Right ventricle myocardium superior (tissue), 1 donor: ENCODE measurements at places on chromosomes 5 and 9. TPM values are rescaled to one million over a fixed set of nuclear protein-coding genes. Genes with fewer than 3 reads are reported as not detected.

DNA sequence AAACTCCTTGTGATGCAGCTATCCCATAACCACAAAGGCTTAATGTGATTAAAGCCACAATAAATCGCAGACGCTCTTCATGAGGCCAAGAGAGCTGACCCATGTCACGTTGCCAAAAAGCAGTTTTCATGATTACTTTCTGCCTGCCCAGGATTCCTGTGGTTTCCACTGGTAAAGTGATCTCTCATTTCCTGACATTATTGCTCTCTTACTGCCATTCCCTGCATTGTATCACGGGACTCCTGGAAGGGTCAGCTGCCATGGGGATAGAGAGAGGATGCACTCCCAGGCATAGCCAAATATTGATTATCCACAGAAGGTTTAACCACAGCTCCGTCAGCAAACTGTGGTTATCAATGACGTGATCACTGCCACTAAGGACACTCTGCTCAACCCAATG lies 103.8 kb upstream of the SLC1A3 start:
- DNase-seq: no peak

GRCh38 chr5:175599210-175599609 lies 58.7 kb upstream of the HRH2 start:
- DNase-seq: no peak

DNA sequence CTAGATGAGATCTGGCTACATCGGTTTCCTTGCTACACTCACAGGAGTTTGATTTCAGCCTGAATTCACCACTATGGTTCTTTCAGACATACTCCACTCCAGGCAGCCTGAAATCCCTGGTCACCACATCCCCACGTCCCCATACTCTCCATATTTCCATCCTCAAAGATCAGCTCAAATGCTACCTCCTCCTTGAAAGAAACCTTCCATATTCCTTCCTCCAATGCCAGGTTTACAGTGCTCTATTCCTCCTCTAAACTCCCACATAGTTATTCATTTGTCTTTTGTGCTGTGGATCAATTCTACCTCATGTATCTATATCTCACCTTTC lies 151.7 kb downstream of the GLIS3 start:
- no peak for DNase-seq

DNA sequence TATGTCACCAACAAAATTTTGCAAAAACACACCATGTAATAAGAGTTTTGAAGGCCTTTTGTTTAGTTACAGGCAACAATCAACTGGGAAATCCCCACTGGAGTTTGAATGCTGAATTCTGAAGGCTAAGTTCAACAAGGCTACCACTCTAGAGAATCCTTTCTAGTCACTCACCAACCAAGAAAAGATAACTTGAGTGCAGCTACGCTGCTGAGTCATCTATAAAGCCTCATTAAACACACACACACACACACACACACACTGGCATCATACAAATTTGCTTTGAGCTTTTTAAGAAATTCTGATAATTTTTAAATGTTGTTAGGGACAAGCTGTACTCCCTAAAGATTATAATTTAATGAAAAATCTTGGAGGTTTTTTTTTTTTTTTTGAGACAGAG lies 219.6 kb downstream of the DENND1A start:
- no peak for DNase-seq

DNA sequence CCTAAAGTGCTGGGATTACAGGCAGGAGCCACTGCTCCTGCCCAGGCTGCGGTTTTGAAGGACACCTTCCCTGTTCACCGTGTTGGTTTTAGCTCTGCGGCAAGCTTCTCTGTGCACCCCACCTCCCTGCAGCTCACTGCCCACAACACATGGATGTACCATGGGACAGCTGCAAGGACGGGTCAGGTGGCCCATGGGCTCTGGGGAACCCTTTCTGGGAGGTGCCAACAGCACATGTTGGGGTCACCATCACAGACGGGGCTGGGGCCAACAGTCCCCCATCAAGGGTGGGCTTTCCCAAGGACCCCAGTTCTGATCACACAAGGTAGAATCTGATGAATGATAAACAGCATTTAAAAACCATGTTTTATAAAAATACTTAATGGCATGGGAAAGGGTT lies 7.5 kb downstream of the EXD3 start:
- no peak for DNase-seq

GRCh38 chr9:2837915-2838314 lies 6.0 kb downstream of the PUM3 start:
- no peak for DNase-seq

DNA sequence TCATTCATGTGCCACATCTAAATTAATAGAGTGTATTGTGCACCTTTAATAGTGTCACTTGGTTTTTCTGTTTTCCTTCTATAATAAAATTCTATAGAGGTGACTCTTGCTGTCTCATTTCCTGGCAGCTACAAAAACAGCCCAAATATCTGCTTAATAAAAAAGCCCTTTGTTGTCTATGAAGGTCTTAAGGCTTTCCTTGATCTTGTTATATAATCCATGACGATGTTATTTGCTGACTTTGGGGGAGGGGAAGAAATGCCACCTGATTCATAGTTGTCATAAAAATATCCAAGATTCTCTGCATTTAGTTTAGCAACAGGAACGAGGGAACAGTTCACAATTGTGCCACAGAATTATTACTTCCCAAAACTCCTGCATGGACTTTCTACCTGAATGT lies 31.3 kb downstream of the CPEB4 start:
- DNase-seq: no peak

DNA sequence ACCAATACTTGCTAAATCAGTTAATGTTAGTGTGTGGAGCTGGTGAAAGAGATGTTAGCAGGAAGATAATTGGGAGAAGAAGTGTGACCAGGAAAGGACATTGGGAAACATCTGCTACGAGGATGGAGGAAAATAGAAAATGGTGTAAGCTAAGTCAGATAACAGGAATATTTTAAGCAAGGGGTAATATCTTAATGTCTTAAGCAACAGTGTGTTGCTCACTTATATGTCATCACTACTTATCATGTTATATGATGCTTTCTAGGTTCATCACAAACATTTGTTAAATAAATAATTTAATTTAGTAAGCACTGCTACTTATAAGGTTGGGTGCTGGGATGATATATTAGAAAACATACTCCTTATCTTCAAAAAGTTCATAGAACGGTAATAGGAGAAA lies 326.1 kb downstream of the EDIL3 start:
- no peak for DNase-seq

DNA sequence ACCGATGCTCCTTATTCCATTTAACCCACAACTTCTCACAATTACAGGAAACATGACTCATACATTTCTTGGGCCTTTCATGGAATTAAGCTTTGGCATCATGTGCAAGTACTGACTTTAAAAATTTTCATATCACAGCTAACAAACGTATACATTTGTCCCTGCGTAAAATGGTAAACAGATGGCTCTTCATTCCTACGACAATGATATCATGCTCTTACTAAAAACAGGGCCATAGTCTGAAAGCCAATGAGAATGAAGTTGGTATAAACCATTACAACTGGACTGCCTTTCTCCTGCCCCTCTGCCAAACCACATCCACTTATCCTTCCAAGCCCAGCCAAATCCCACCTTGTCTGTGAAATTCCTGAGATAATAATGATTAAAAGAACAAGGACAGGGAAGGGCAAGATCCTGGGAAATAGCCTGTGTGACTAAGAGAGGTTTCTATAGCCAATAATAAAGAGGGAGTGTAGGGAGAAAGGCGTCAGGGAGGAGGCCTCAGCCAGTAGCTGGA lies 44.9 kb upstream of the ZNF366 start:
- no peak for DNase-seq

DNA sequence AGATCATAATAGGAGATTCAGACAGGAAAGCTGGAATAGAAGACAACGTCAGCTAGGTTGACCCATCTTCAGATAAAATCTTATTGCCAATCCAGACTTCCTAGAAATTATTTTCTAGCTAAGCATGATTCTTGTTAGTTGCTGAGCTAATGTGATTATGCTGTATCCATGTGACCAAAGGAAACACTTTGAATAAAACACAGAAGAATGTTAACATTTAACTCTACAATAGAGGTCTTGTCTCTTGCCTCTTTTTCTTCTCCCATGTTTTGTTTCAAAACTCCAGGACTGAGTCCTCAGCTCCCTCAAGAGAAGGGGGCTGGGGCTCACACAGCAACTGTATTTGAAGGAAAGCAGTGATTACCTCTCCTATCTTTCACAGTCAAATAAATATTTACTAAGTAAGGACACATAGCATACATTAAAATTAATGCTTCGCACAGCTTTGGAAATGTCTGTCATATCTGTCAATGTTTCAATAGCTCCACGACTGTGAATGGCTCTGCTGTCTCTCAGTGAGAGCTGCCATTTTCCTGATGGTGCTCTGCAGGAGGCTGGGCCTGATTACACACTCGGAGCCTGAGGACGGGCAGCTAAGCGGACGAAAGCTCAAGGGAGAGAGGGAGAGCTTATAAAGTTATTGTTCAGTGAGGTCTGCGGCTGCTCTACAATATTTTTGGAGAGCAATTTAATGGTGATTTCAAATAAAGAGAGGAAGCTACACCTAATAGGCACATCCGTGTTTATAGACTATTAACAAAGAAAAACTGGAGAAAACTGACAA lies 64.8 kb upstream of the ZNF462 start:
- DNase-seq: no peak

DNA sequence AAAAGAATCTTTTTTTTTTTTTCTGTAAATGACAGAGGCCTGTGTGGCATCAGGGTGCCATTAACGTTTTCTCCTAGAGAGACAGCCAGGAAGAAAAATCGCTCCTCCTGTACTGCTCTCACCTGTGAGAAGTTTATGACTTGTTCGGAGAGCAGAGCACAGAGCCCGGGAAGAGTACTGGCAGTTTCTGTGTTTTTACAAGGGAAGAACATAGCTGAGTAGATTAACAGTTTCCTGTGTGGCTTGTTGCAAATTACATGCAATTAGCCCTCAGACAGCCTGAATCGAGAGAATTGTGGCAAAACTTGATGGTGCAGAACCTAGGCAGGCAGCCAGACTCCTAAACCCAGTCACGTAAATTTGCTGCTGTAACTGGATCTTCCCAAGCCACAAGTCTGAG lies 32.1 kb downstream of the PRKACG start:
- DNase-seq: no peak

DNA sequence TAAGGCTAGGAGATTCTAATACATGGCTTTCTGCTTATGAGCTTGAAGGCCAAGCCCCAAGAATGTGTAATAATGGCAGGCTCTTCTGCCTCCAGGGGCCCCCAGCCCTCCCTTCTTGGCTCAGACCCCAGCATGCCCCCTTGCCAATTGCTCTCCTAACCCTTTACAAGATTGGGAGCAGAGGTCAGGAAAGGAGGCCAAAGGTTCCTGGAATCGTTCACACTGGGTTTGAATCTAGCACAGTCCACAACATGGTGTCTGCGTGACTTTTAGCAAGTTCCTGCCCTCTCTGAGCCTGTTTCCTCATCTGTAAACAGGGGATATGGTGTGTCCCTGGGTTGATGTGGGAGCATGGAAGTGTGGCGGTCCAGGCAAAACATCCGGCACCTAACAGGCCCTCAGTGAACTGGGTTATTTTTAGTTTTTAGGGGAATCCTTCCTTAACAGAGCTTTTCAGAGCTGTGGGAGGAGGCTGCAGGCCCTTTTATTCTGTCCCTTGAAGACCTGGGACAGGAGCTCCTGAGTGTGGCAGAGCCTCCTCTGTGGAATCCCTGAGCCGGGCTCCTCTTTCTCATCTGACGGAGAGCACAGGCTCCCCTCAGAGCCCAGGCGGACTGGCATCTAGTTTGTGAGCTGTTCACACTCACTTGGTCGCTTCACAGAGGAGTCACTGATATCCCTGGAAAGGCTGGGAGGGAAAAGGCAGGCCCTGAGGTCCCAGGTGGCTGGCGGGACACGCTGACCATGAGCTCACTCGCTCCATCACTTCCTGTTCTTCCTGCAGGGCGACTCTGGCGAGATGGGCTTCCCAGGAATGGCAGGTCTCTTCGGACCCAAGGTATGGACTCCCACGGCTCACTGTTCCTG lies 23.4 kb upstream of the ORM1 start:
- peak; percentile 29 for DNase-seq

DNA sequence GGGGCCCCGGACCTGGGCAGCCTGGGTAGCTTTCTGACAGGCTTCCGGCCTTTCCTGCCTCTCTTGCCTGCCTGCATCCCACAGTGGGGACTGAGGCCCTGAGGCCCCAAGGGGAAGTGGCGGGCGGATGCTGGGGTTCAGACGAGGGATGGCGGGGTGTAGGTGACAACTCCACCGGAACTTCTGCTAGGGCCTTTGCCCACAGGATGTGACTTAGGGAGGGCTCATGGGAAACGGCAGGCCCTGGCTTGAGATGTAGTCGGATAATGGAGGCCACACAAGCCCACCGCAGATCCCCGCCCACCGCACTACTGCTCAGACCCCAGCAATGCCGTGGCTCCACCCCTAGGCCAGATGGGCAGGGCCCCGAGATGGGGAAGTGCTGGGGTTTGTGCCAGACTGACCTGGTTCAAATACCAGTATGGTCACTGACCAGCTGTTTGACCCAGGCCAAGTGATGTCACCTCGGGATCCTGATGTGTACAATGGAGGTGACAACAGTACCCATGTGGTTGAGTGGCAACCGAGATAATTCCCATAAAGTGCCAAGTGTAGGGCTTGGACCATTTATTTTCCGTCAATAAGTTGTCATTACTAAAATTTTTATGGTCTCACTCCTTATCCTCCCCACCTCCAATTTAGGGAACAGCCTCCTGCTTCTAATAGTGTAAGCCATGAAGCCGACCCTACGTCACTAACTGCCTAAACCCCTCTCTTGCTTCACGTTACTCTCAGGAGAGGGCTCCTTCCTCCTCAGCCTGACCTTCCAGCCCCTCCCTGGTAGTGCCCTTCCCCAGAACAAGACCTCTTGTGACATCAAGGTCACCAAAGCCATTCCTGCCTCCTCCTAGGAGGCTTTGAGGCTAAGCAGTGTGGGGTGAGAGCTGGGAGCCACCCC lies 2.5 kb upstream of the CDK9 start:
- peak; percentile 75 for DNase-seq

DNA sequence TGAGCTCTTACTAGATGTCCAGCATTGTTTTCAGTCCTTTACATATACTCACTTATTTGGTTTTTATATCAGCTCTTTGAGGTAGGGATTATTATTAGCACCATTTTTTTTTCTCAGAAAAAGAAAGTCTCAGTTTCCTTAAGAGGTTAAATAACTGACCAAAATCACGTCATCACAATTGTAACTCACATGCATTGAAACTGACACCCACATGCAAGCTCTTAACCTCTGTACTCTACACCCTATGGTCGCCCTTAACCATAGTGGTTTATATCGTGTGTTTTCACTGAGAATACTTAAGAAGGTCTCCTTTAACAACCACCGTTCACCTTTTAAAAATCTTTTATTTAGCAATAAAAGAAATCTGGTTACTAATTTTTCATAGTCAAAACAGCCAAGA lies 61.0 kb downstream of the PRDM6 start:
- no peak for DNase-seq

GRCh38 chr5:78269088-78269703 lies 25.3 kb downstream of the AP3B1 start:
- DNase-seq: no peak

The CCDC192 gene
- total RNA-seq: not detected

The ECM2 gene
- total RNA-seq: 5.6 TPM

The ARHGEF37 gene
- total RNA-seq: 32.9 TPM

The TIMD4 gene
- total RNA-seq: not detected
